Fibroblast of skin of abdomen (primary cell): ENCODE measurements at places on chromosomes 13 and 19.

DNA sequence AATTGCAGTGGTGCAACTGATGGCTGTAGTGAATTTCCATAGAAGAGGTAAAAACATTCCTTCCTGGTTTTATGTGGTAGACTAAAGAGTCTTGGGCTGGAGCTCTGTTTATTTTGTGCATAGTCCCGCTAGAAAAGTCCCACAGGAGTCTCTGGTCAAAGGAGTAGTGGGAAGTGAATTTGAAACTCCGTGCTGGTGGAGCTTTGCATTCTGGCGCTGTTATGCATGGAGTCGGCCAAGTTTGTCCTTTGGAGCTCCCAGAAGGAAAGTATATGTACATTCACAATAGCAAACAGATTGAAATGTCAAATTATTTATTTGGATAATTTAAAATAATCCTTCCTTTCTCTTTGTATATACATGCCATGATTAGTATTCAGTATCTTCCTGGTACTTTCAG lies 296.5 kb downstream of the LMO7 start:
- DNase-seq: no peak

- no peak for DNase-seq
Measured at GRCh38 chr13:100115693-100116254, 26.9 kb downstream of the PCCA start.

DNA sequence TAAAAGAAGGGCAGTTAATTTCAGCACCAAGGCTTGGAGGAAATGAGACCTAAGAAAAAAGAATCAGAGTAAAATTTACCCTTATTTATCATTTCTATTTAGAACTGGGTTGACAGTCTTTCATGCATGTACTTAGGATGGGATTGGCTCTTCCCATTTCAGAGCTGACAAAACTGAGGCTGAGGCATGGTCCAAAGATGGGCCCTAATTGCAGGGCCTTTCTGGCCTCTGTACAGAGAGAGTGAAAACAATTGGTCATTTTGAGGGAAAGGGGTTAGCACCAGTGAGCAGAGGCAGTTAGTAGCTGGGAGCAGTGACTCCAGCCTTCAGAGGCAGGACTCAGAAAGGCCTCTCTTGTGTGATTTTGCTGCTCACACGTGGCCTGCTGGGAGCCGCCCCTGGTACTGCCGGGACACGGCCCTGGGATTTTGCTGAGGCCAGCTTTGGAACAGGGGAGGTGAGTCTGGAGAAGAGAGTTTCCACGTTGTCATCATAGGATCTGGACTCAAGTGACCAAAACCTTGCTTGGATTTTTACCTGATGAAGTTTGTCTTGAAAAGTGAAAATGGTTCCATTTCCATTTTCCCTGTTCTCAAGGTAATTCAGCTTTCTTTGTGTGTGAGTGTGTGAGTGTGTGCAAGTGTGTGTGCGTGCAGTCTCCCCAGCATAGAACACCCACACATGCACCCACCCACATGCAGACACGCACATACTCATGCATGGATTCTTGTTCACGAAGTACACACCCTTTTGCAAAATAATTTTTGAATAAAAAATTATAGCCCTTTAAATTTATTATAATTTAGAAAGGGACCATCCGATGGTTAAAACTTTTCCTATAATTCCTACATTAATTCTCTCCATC lies at the start of gene ZNF536:
ZNF536 (plus strand) TSS at position 425 of the 865 bp plus-strand sequence. CDS start 71,179 bp downstream, outside the sequence.
- DNase-seq: no peak

DNA sequence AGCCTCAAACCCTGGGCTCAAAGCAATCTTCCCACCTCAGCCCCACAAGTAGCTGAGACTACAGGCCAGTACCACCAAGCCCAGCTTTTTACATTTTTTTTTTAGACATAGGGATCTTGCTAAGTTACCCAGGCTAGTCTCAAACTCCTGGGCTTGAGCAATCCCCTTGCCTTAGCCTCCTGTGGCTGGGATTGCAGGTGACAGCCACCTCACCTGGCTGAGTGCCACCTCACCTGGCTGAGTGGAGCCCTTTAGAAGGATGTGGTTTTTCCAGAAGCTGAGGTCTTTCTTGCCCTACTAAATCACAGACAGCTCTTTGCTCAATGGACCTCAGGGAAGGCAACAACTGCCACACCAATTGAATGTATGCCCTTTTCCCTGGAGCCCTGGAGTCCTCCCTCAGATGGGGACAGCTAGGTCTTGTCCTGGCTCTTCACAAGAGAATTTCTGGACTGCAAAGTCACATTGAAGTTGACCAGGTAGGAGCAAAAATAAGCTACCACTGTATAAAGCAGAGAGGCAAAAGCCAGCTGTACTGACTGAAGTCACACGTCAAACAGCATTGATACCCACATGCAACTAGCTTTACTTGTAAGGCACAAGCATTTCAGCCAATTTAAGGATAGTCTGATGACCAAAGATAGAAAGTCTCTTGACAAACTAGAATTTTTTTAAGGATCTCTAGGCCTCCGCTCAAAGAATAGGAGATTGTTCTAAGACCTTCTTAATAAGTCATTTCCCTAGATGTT lies 14.0 kb downstream of the PDX1 start:
- DNase-seq: no peak

DNA sequence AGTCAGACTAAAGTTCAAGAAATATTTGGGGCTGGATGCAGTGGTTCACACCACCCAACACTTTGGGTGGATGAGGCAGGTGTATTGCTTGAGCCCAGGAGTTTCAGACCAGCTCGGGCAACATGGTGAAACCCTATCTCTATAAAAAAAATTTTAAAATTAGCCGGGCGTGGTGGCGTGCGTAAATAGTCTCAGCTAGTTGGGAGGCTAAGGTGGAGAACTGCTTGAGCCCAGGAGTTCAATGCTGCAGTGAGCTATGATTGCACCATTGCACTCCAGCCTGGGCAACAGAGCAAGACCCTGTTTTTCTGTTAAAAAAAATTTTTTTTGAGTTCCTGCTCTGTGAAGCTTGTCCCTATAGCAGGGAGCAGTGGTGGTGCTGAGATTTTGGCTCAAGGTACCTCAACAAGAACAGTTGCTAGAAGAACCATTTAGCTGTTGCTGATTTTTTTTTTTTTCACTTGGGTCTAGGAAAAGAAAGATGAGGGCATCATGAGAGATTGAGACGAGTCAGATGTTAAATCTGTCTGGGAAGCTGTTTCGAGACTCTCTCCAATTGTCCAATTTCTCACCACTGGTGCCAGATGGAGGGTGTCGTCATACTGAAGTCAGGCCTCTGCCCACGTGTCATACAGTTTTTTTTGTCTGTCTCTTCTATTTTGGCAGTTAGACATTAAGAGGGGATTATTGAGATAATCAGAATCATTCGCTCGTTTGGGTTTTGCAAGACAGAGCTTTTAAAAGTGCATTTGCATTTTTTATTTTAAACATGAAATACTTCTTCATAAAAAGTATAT lies 3.7 kb downstream of the SLC25A42 start:
- peak; percentile 20 for DNase-seq

- no peak for DNase-seq
Measured at GRCh38 chr13:107170270-107170931, 602.5 kb upstream of the ARGLU1 start.
